Epithelial cell of proximal tubule (primary cell): ENCODE measurements at places on chromosomes 7 and 10. TPM values are rescaled to one million over a fixed set of nuclear protein-coding genes. Genes with fewer than 3 reads are reported as not detected.

GRCh38 chr10:79602953-79603352 lies 7.8 kb upstream of the SFTPA1 start:
- no peak for DNase-seq

DNA sequence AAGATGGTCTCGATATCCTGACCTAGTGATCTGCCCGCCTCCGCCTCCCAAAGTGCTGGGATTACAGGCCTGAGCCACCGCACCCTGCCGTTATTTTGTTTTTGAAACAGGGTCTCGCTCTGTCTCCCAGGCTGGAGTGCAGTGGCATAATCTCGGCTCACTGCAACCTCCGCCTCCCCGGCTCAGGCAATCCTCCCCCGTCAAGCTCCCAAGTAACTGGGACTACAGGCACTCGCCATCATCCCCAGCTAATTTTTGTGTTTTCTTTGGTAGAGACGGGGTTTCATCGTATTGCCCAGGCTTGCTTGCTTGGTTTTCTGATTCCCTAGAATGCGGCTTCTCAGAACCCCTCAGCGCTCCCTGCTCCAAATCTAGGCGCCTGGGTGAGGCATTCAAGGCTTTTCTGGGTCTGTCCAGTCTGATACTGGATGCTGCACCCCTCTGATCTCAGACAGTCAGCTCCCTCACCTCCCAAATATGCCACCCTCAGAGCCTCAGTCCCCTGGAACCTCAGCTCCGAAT lies 1.3 kb downstream of the TFR2 start:
- no peak for DNase-seq

GRCh38 chr10:96720422-96721206 lies at the start of gene PIK3AP1:
TSS of gene PIK3AP1 (minus strand) at chr10:96720514. CDS start at chr10:96720394, 120 bp downstream.
- DNase-seq = no peak

DNA sequence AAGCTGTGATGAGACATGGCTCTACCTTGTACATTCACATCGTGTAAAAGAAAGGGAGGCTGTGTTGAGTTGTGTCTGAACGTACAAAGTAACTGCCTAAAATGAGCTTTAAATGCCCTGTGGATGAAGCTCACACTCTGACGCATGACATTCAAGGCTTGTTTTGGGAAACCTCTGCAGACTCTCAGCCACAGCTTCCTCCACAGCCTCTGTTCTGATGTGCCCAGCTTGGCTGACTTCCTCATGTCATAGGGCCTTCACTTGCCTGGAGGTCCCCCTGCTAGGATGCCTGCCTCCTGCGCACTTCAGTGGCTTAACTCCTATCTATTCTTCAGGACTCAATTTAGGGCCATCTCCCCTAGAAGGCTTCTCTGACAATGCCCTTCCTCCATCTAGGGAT lies 230.0 kb upstream of the HABP2 start:
- DNase-seq = no peak

GRCh38 chr7:85000735-85001350 lies 186.0 kb downstream of the SEMA3D start:
- no peak for DNase-seq

- no peak for DNase-seq
Measured at GRCh38 chr7:24580283-24580946, 7.2 kb downstream of the PALS2 start.

DNA sequence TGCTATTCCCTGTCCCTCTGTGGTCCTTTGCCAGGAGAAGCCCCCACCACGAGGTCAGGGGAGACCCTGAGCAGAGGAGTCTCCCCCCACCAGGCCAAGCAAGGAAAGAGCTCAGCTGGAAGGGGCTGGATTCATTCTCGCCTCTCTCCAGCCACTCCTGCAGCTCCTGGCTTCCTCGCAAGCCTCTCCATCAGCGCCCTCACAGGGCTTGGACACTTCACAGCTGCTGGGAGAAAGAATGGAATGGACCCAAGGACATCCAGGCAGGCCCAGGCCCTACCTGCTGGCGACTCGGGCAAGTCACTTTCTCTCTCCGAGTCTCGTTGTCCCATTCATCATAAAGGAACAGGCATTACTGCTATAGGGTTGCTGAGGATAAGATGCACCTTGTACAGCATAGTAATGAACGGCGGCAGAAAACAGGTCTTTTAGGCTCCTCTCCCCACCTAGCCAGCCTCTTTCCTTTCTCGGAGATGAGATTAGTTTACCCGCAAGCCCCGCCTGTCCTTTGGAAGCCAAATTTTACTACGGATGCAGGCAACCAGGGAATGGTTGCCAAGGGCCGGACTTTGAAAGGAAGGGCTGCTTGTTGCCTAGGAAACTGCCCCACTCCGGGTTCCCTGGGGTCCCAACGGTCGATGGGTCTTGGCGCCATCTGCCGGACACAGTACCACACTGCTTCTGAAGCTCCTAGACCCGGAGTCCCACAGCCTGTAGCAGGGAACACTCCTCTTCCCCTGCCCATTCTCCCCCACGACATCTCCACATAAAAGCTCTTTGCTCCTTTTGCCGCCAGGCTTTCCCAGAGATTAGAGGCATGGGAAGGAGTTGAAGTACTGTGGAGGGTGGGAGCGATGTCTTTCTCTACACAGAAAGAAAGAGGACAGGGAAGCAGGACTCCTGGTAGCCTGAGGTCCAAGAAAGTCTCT lies 22.3 kb downstream of the IMPDH1 start:
- DNase-seq = no peak

DNA sequence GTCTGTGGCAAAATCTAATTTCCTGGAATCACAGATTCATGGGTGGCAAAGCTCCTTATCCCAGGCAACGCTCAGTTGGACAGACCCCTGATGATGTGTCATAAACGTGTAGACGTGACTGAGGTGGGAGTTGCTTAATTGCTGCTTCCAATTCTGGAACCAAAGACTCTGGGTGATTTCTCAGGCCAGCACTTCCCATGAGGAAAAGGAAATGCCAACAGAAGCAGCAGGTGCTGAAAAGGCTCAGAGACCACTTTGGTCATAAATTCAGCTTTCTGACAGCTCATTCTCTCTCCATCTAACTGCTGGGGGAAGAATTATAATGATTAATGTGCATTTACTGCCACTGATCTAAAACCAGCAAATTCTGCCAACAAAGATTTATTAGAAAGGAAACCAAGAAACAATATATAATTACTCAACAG lies 88.7 kb downstream of the OSBPL3 start:
- no peak for DNase-seq

DNA sequence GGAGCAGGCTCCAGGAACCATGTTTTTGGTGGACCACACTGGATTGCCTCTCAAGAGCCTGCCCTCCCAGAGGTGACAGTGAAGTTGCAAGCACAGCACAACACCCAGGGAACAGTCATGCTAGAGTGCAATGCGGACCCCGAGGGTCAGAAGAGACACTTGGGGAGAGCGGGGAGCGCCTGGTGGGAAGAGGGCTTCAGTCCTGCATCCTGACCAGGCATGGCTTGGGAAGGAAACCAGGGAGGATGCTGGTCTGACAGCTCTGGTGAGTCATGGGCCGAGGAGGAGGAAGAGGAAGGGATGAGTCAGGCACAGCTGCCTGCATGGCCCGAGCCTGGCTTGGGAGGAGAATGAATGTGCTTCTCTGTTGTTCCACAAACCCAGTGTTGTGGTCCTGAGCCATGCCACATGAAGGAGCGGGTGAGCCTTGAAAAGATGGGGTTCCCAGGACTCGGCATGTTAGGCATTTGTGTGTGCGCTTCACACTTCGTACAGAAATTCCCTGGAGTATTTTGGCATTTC lies 29.5 kb upstream of the ANKRD2 start:
- no peak for DNase-seq

GRCh38 chr7:11244149-11244548 lies 270.5 kb downstream of the PHF14 start:
- DNase-seq = no peak

DNA sequence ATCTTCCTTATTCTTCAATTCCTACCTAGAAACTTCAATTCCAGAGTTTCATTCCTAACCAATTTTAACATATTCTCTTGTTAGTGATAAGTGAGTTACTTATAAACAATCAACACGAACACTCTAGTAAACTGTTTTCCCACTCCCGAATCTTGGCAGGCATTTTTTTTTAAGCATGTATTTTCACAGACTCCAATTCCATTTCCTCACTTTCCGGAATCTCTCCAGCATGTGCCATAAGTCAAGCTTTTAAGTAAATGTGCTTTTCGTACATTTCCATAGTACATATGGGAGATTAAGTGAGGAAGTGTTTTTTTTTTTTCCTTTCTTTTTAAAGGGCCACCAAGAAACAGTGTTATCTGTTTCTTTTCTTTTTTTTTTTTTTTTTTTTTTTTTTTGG lies 89.1 kb downstream of the FGFR2 start:
- no peak for DNase-seq

DNA sequence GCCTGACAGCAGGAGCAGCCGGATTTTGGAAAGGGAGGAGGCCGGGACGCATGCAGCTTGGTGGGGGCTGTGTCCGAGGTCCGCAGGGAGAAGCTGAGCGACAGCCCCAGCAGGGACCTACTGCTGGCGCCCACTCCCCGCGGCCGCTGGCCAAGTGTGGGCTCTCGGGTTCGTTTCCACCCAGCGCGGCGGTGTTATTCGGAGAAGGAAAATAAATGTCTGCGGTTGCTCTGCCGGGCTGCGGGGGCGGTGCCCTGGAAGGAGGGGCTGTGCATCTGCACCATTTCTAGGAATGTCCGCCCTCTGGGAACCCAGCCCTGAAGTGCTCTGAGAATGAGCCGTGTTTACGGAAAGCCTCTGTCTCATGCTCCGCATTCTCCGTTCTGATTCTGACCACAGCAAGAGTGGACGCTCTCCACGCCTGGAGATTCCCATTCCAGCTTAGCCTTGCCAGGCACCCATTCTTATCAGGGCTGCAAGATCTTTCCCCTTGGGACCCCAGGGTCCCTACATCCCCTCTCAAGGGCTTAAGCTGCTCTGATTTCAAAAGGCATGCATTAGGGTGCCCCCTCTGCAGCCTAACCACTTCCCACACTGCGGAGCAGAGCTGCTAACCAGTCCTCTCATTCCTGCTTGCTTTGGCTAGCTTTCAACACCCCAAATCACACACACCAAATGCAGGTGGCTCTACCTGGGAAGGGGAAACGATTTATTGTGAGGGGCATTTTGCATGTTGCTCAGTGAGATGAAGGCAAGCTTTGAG lies 256.6 kb upstream of the GLI3 start:
- peak; percentile 53 for DNase-seq

DNA sequence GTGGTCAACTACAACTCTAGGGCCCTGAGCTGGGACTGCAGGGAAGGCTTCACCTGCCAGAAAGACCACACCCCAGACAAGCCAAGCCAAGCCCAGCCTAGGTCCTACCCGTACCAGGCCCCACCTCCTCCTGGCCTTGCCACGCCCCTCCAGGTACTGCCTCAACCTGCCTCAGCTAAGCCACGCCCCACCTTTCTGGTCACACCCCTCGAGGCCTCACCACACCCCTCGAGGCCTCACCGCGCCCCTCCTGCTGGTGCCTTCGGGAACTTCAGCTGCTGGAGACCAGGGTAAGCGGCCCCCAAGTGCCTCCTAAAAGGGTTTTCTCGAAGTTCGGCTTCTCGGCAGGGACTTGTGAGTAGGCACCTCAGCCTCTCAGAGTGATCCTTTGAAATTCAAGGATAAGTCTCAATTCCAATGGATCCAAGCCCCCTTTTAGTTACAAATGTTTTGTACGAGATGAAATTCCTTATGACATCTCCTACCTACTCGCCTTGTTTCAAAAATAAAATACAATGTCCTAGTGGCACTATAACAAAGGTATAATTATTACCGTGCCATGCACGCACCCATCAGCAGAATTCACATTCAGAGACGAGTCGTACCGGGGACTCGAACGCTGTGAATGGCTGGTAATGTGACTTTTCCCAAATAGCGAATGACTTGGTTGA lies 171.2 kb downstream of the ARHGAP21 start:
- DNase-seq = no peak

DNA sequence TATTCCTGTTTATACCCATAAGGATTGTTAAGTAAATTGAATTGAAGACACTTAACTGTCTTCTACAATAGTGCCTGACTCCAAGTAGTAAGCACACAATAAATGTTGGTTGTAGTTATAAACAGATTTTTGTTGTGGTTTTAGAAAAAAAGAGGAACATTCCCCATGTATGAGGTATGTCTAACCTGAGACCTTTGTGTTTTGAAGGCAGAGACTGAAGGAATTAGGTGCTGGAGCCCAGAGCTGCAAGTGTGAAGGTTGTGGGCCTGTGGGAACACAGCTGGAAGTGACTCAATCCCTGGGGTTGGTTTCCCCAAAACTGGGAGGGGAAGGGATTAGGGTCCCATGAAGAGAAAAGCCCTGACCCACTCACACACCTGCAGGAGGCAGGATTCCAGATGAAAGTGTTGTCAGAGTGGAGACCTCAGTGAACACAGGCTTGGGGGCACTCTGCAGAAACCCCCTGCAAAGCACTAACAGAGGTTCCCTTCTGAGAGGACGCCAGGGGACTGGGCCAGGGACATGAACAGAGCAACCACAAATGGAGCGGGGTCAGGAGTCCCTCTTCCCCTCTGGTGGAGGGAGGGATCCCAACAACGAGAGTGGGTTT lies 265.1 kb upstream of the KLF14 start:
- DNase-seq = no peak

GRCh38 chr10:112792487-112793201 lies 157.4 kb upstream of the TCF7L2 start:
- no peak for DNase-seq

EEPD1 gene
- total RNA-seq = 3.9 and 10.8 TPM in 2 replicates

NSUN6 gene
- 5.4 and 7.2 TPM in 2 replicates for total RNA-seq

GIMAP1 gene
- not detected in 2 replicates for total RNA-seq

SH2D4B gene
- not detected in 2 replicates for total RNA-seq

TEX36 gene
- total RNA-seq = not detected in 2 replicates

FGFBP3 gene
- total RNA-seq = 0.12 and 1.2 TPM in 2 replicates

ITGA8 gene
- 0.06 TPM in 1 of 2 replicates, not detected in the other for total RNA-seq

DNAJC30 gene
- 2.7 and 6.1 TPM in 2 replicates for total RNA-seq

EGR2 gene
- 0.06 TPM in 1 of 2 replicates, not detected in the other for total RNA-seq
